Stimulated activated CD8-positive, alpha-beta memory T cell treated with anti-CD3 and anti-CD28 coated beads, Interleukin-7, amount 100 ng/mL, for 24 hours (primary cell): ENCODE measurements at places on chromosomes 16 and 17.

DNA sequence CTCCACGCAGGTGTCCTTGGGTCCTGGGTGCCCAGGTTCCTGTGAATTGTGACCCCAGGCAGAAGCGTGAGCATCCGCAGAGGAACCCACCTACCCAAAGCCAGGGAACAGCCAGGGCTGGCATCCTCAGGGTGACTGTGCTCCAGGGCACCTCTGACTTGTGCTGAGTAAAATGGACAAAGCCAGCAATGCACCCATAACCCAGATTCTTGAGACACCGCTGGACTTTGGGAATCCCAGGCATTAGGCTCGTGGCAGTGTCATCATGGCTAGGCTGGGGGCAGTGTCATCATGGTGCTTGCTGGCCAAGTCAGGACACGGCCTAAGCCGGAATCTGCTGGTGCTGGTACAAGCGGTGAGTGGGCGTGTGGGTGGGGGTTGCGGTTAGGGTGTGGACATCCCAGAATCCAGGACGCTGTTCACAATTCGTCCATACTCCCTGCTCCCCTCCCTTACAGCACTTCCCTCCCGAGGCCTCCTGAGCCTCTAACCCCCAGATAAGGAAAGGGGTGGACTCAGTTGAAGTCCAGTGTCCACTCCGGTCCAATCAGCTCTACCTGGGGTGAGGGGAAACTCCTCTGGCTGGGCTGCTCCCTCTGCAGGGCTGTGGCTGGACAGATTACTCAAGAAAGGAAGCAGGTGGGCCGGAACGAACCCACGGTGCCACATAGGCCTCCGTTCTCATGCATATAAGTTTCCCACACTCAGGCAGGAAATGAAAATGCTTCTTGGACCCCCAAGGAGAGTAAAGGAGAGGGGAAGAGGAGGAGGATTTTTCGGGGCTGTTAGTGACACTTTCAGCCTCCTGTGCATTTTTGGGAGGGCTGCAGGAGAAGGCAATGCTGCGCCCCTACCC lies 138.9 kb downstream of the SEC14L1 start:
- no peak for DNase-seq

DNA sequence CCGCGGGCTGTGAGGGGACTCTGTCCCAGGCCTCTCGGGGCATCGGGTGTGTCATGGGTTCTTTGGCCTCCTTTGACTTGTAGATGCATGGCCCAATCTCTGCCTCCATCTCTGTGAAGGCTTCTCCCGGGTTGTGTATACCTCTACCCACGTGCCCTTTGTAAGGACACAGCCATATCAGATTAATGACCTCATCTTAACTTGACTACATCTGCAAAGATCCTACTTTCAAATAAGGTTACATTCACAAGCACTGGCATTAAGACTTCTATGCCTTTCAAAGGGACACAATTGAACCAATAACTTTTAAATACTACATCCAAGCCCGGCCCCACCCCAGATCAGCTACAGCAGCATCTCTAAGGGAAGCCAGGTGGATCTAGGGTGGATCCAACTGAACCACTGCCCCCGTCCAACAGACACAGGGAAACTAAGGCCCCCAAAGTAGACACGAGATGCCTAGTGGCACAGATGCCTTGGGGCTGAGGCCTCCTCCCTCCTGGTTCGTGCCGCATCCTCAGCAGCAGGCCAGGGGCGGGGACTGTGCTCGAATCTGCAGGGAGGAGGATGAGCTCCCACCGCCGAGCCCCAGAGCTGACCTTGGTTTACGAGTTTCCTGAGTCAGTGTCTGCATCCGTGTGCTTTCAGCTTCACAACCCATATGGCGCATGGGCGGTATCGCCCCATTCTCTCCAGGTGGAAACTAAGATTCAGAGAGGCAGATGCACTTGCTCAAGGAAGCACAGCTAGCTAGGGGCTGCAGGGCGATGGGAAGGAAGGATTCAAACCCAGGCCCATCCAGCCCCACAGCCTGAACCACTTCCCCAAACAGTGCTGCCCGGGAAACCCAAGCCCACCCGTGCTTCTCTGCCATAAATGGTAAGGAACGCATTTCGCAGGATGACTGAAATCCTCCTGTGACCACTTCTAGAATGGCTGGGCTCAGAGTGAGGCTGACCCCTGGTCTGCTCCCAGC lies 353.3 kb downstream of the C16orf95 start:
- DNase-seq, result no peak

DNA sequence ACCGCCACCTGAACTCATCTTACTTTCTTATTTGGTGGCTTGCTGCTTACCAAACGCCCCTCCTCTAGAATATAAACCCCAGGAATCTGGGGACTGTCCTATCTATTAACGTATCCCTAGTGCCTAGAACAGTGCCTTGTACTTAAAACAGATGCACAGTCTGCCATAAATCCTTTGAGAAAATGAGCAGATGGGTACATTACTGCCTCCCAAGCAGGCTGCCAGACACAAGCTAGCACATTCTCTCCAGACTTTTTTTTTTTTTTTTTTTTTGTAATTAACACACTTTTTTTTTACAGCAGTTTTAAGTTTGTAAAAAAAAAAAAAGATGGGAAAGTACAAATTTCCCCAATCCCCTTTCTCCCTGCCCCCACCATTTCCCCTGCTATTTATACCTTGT lies 57.3 kb upstream of the RPL38 start:
- DNase-seq, result no peak

DNA sequence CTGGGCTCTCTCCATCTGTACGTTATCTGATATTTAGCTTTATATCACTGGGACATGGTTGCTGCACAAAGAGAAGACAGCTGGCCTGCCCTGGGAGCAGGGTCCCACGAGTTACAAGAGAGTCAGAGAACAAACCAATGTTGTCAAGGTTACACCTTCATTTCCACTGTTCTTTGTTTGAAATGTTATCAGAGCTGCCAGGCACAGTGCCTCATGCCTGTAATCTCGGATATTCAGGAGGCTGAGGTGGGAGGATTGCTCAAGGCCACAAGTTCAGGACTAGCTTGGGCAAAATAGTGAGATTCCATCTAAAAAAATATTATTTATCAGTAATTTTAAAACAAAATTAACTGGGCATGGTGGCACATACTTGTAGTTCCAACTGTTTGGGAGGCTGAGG lies 34.6 kb downstream of the ATP6V0A1 start:
- DNase-seq, result no peak

- DNase-seq, result no peak
Measured at GRCh38 chr17:71052971-71053370, 883.6 kb downstream of the KCNJ2 start.

DNA sequence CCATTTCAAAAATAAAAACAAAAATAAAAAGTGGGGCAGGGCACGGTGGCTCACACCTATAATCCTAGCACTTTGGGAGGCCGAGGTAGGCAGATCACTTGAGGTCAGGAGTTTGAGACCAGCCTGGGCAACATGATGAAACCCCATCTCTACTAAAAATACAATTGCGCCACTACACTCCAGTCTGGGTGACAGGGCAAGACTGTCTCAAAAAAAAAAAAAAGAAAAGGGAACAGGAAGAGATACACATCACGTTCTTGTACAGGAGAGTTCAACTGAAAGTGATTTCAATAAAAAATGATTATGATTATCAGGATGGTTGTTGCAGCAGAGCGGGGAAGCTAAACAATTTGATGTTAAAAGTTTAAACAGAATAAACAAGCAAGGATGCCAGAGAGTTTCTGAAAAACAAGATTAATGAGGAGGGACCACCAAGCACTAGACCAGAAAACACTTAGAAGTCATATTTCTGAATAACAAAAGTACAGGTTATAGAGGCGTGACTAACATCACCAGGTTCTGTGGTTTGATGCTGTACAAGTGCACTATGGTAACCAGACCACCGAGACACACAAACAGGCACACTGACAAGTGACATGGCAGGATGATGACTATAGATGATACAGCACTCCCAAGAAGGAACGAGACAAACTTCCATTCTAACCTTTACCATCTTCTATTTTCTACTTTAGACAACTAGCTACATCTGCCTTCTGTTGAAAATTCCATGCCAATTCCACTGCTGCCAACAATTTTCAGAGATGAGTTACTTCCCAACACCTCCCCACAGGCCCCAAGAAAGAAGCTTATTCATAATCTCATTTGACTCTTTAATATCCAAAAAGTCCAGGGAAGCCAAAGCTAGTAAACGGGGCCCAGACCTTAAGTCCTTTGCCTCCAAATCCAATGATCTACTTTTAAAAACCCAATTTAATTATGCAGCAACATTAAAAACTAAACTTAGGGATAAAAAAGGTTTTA lies 11.8 kb downstream of the DNAJA2 start:
- no peak for DNase-seq

- no peak for DNase-seq
Measured at GRCh38 chr17:1077986-1078711, 81.2 kb downstream of the TIMM22 start.

- DNase-seq, result no peak
Measured at GRCh38 chr17:82097184-82097918, 685 bp downstream of the FASN start.

DNA sequence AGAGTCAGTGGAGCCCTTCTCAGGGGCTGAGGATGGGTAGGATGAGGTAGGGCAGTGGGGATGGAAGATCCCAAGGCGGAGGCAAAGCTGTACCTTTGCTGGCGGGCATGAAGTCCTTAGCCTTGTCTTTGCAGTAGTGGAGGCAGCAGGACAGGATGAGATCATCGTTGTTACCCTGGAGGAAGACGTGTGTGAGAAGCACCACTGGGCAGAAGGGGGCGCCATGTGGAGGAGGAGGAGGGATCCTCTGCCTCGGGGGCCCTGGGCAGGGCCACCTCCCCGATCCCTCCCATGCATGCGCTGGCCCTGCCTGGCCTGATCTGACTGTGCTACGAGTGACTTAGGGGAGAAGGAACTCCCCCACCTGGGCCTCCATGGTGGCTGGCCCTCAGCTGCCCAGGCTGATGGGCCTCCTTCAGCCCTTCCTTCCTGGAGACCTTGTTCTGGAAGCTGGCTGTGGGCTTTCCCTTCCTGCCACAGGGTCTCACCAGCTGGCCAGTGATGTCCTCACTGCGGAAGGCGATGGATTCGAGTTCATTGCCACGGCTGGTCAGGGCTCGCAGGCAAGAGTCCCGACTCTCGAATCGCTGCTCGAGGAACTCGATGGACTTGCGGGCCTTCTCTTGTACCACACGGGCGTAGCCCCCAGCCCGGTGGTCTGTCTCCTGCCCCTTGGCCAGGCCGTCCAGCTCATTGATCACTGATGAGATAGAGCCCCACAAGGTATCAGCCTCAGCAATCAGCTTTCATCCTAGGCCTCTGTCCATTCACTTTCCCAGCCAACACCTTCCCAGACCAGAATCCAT lies 10.3 kb downstream of the HIC1 start:
- DNase-seq, result peak; percentile 52

GRCh38 chr17:66671156-66671555 lies 163.8 kb upstream of the CACNG5 start:
- DNase-seq, result no peak

- no peak for DNase-seq
Measured at GRCh38 chr16:66486199-66486772, 59.2 kb downstream of the BEAN1 start.

- no peak for DNase-seq
Measured at GRCh38 chr16:10906914-10907756, 30.1 kb downstream of the CIITA start.

DNA sequence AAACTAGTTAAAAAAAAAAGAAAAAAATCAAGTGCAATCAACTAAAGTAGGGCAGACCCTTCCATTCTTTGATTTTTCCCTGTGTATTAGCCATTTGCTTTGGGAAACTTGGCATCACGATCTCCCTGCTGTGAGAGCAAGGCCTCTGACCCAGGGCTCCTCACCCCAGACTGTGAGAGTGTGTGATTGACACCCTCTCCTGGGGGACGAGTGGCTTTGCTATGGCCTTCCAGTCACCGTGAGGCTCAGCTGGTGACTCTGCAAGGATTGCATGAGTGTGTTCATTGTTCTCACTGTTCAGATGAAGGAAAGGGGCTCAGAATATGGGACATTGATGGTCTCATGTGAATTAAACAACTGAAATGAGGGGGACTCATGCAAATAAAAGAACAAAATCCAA lies 69.0 kb upstream of the BCAR1 start:
- DNase-seq, result no peak

DNA sequence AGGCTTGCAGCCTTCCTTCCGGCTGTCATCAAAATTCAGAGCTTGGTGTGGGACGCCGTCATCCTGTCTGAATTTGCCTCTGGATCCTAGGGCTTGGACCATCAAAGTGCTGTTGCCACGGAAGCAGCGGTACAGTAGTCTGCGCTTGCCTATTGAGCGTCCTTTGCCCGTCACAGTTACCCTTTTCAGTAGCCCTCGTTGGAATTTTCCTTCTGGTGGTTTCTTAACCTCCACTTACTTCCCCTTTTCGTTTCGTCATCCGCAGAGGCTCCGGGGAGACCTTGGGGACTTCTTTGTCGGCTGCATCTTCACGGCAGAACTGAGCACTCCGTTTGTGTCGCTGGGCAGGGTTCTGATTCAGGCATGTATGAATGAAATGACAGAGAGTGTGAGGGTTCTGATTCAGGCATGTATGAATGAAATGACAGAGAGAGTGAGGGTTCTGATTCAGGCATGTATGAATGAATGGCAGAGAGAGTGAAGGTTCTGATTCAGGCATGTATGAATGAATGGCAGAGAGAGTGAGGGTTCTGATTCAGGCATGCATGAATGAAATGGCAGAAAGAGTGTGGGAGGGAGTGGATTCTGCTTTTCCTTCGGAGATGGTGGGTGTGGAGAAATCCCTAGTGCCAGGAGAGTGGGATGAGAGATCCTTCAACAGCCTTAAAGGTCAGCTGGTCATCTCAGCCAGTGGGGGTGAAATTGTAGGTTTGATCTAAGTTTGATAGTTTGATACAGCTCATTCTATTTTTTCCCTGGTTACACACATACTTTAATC lies 8.0 kb downstream of the TLCD3A start:
- no peak for DNase-seq

DNA sequence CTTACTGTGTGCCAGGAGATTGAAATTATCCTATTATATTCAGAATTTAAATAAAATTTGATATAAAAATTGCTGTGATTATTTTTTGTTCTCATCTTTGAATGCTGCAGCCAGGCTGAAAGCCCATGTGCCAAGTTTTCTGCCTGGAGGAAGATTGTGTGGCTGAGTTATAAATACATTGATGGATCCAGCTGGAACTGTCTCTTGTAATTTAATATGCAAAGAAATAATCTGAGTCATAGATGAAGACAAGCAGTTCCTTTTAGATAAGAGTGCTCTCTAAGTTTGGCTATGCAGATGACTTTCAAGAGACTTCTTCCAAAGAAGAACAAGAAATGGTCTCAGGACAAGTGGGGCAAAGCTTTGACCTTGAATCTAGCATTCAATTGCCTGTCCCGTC lies 871.0 kb downstream of the CDH11 start:
- DNase-seq, result no peak

DNA sequence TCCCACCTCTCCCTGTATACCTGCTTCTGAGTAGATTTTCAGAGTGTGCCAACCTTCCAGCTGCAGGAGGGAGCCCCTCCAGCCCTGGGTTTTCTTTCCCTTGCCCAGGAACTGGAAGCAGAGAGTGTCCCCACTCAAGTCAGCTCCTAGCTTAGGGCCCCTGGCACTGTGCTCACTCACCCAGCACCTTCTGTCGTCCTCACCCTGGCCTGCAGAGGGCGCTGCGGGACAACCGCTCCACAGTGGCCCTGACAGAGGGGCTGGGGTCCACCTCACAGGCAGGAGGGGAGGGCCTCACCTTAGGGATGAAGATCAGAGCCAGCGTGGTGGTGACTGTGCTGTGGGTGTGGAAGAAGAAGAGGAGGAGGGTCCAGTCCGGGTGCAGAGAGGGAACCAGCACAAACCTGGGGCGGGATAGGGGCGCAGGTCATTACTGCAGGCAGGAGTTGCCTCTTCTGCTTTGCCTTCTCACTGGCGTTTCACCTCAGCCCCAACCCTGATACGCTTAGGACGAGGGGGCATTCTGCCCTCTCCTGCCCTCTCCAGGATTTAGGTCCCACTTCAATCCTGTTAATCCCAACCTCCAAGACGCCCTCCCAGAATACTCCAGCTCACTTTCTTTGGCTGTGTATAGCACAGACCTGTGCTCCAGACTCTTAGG lies 10.0 kb downstream of the GPR179 start:
- no peak for DNase-seq
